CD8-positive, alpha-beta memory T cell (primary cell): ENCODE measurements at places on chromosomes 7 and 10. TPM values are rescaled to one million over a fixed set of nuclear protein-coding genes. Genes with fewer than 3 reads are reported as not detected.

GRCh38 chr10:5890452-5890915, 441 bp downstream of the FBH1 start:
- peaks cover 43% of the 10 kb centered on the region for H3K4me1 ChIP-seq
- DNase-seq, result no peak
- H3K4me3 ChIP-seq, result peak overlapping the region; percentile 47

GRCh38 chr7:134571101-134571500, 22.2 kb downstream of the AKR1B15 start:
- H3K27ac ChIP-seq, result no peak overlapping the region
- no peak overlapping the region for H3K4me3 ChIP-seq
- no peak for DNase-seq
- no peaks in the 10 kb centered on the region for H3K27me3 ChIP-seq
- no peaks in the 10 kb centered on the region for H3K4me1 ChIP-seq

- DNase-seq, result no peak
- no peak within 1 kb of the TSS for H3K27ac ChIP-seq
- H3K36me3 ChIP-seq, result no peaks in the 10 kb centered on the region
Measured at GRCh38 chr10:59362144-59362958, at the start of gene FAM13C. Gene FAM13C (minus strand): TSS chr10:59362549. CDS start chr10:59362460, 89 bp downstream.

- H3K27ac ChIP-seq, result no peak overlapping the region
- no peaks in the 10 kb centered on the region for H3K36me3 ChIP-seq
- DNase-seq, result no peak
- no peak overlapping the region for H3K4me3 ChIP-seq
- no peaks in the 10 kb centered on the region for H3K4me1 ChIP-seq
- no peaks in the 10 kb centered on the region for H3K27me3 ChIP-seq
Measured at GRCh38 chr7:91128683-91129348, 135.4 kb upstream of the FZD1 start.

DNA sequence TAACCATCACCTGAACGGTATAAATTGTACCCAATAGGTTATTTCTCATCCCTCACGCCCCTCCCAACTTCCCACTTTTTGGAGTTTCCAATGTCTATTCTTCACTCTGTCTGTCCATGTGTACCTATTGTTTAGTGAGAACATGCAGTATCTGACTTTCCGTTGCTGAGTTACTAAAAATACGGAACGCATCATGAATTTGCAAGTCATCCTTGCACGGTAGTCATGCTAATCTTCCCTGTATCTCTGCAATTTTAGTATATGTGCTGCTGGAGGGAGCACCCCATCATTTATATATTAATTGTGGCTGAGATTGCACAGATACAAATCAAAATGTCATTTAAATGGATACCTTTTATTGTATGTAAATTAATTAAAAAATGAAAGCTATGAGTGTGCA, 75.7 kb upstream of the SFMBT2 start:
- no peak for DNase-seq
- no peak overlapping the region for H3K4me3 ChIP-seq
- no peaks in the 10 kb centered on the region for H3K36me3 ChIP-seq
- H3K4me1 ChIP-seq, result peaks cover 71% of the 10 kb centered on the region

- no peak overlapping the region for H3K4me3 ChIP-seq
- no peak for DNase-seq
- H3K36me3 ChIP-seq, result no peaks in the 10 kb centered on the region
- H3K27me3 ChIP-seq, result no peaks in the 10 kb centered on the region
- H3K27ac ChIP-seq, result no peak overlapping the region
- H3K4me1 ChIP-seq, result no peaks in the 10 kb centered on the region
Measured at GRCh38 chr10:64365663-64366062, 844.5 kb downstream of the REEP3 start.

DNA sequence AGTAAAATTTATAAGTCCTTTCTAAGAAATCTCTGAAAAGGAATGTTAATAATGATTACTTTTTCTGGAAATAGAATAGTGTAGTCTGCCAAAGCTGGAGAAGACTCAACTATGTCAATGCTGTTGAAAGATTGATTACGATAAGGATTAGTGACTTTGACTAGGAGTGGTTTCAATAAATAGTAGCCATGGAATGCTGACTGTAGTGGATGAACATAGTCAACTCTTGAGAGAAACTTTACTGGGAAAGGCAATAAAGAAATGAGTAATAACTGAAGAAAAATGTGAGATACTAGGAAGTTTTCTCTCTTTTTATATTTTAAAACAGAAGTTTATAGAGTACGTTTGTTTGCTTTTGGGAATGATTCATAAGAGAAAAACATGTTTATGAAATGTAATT, 105.0 kb upstream of the CDK13 start:
- no peak for DNase-seq
- no peak overlapping the region for H3K27ac ChIP-seq
- H3K4me1 ChIP-seq, result no peaks in the 10 kb centered on the region
- H3K36me3 ChIP-seq, result no peaks in the 10 kb centered on the region
- no peaks in the 10 kb centered on the region for H3K27me3 ChIP-seq

GRCh38 chr10:88246675-88247074, 336.4 kb downstream of the RNLS start:
- no peaks in the 10 kb centered on the region for H3K4me1 ChIP-seq
- H3K4me3 ChIP-seq, result no peak overlapping the region
- H3K27ac ChIP-seq, result no peak overlapping the region
- H3K27me3 ChIP-seq, result no peaks in the 10 kb centered on the region
- no peak for DNase-seq

GRCh38 chr7:118349604-118350003, 125.1 kb downstream of the ANKRD7 start:
- H3K4me3 ChIP-seq, result no peak overlapping the region
- H3K27ac ChIP-seq, result no peak overlapping the region
- DNase-seq, result no peak
- no peaks in the 10 kb centered on the region for H3K4me1 ChIP-seq

DNA sequence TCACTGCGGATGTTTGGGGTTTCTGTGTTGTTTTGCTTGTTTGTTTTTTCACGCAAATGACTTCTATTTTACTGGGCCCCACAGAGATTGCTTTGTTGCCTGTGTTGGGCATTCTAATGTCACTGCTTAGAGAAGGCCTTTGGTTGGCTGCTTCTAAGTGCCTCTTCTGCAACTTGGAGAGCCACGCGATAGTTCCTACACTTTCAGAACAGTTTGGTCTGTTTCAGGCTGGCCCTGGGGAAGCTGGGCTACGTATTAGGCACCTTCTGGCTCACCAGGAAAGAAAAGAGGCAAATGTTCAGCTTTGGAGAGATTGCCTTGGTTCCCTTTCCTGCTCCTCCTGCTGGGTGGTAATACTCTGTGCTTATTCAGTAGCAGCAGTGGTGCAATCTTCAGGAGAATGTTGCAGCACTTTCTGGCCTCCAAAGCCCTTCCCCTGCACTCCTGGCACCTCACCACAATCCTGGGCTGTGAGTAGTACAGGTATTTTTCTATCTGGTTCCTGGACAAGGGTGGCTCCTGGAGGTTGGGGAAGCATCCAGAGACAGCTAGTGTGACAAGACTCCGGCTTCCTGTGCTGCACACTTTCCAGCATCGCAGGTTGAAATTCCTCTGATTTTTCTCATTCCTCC, 1.2 kb downstream of the ANTXRL start:
- H3K4me3 ChIP-seq, result no peak overlapping the region
- no peaks in the 10 kb centered on the region for H3K36me3 ChIP-seq
- peaks cover 16% of the 10 kb centered on the region for H3K4me1 ChIP-seq
- peaks cover 4% of the 10 kb centered on the region for H3K27me3 ChIP-seq
- no peak for DNase-seq
- no peak overlapping the region for H3K27ac ChIP-seq

GRCh38 chr10:105017691-105018090, 376.6 kb downstream of the SORCS3 start:
- no peak overlapping the region for H3K4me3 ChIP-seq
- no peak for DNase-seq
- H3K27me3 ChIP-seq, result no peaks in the 10 kb centered on the region
- no peak overlapping the region for H3K27ac ChIP-seq
- H3K4me1 ChIP-seq, result no peaks in the 10 kb centered on the region

GRCh38 chr7:66281678-66282590, 76.8 kb downstream of the TPST1 start:
- no peaks in the 10 kb centered on the region for H3K4me1 ChIP-seq
- H3K27ac ChIP-seq, result no peak overlapping the region
- DNase-seq, result no peak
- H3K4me3 ChIP-seq, result no peak overlapping the region

- no peaks in the 10 kb centered on the region for H3K4me1 ChIP-seq
- no peak overlapping the region for H3K27ac ChIP-seq
- no peaks in the 10 kb centered on the region for H3K27me3 ChIP-seq
- H3K4me3 ChIP-seq, result no peak overlapping the region
- no peaks in the 10 kb centered on the region for H3K36me3 ChIP-seq
Measured at GRCh38 chr7:47406801-47407129, 175.1 kb downstream of the TNS3 start.

GRCh38 chr10:73186266-73186665, 18.3 kb downstream of the FAM149B1 start:
- H3K27me3 ChIP-seq, result no peaks in the 10 kb centered on the region
- no peak for DNase-seq
- H3K4me1 ChIP-seq, result no peaks in the 10 kb centered on the region
- no peak overlapping the region for H3K4me3 ChIP-seq
- H3K27ac ChIP-seq, result no peak overlapping the region

DNA sequence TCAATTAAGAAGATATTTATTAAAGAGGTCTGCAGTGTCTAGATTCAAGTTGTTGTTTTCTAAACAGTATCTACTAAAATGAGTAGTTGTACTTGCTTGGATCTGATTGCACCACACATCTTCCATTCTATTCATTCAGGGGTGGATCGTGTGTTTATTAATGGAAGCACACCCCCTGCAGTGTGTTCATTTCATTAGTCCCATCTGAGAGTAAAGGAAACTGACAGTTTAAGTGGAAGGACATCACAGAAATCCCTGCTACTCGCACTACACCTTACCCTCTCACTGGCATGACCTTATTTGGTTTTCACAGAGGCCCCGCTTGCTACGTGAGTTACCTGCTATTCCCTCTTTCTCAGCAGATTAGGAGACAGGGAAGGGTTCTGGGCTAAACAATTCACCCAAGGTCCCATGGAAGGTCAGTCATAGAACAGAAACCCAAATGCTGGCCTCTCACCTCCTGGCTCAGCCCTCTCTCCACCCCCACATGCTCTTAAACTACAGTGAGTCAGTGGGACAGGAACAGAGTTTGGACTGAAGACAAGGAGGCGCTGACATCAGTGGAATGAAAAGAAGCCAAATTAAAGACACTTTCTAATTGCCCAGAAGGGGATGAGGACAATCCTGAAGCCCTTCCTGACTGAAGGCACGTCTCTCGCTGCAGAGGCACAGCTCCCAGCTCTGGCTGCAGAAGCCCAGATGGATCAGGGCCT, 369.2 kb upstream of the NRP1 start:
- no peak for DNase-seq
- no peaks in the 10 kb centered on the region for H3K4me1 ChIP-seq
- no peaks in the 10 kb centered on the region for H3K36me3 ChIP-seq
- H3K27me3 ChIP-seq, result no peaks in the 10 kb centered on the region
- H3K4me3 ChIP-seq, result no peak overlapping the region

DNA sequence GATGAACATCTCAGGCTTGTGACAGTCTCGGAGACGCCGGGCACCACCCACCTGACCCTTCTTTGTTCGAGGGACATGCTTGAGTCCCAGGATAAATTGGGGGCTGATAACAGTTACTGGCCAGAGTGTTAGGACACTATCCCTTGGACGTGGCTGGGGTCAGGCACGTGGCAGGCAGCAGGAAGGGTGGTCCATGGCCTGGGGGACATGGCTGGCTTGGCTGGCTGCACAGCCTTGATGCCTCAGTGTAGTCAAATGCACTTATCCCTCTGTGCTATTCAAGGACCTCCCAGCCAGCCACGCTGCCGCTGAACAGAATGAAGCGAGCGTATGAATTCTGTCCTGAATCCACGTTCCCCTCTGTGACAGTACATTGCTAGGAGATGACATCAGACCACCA, 662.0 kb upstream of the FOXK1 start:
- no peaks in the 10 kb centered on the region for H3K4me1 ChIP-seq
- H3K36me3 ChIP-seq, result no peaks in the 10 kb centered on the region
- no peaks in the 10 kb centered on the region for H3K27me3 ChIP-seq
- no peak overlapping the region for H3K27ac ChIP-seq

DNA sequence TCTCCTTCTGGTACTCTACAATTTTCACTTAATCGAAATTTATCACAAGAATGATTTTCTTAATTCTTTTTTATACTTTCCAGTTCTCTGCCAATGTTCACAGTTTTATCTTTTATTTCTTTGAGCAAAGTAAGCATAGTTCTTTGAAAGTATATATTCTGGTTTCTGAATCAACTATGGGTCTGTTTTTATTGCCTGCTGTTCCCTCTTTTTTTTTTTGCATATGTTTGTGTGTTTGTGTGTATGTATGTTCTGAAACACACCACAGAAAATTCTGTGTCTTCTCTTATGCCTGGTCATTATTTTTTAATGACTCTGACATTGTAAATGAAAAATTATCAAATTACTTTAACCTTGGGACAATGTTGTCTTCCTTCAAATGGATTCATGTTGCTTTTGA, 15.9 kb upstream of the TMEM273 start:
- no peak overlapping the region for H3K27ac ChIP-seq
- H3K4me1 ChIP-seq, result no peaks in the 10 kb centered on the region
- H3K27me3 ChIP-seq, result no peaks in the 10 kb centered on the region
- H3K4me3 ChIP-seq, result no peak overlapping the region

GRCh38 chr10:13158401-13158800, 3.0 kb upstream of the MCM10 start:
- H3K36me3 ChIP-seq, result no peaks in the 10 kb centered on the region
- H3K4me3 ChIP-seq, result no peak overlapping the region
- H3K4me1 ChIP-seq, result peaks cover 13% of the 10 kb centered on the region
- H3K27me3 ChIP-seq, result no peaks in the 10 kb centered on the region
- DNase-seq, result peak; percentile 9

DNA sequence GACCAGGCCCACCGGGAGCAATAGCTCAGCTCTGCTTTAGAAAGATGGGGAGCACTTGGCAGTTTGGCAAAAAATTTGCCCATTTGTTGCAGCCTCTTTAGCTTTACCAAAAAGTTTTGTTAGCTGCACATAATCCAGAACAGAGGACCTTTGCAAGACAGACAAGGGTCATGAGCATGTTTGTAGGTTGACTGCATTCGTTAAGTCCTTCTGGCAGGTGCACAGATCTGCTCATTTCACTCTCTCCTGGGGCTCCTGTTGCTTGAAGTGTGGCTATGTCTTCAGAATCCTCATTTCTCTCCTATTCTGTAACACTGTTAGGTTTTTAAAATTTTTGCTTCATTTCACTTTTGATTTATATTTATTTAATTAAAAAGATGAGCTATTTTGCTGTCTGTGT, 96.8 kb downstream of the MYOF start:
- H3K4me1 ChIP-seq, result peaks cover 11% of the 10 kb centered on the region
- no peak overlapping the region for H3K4me3 ChIP-seq
- no peak overlapping the region for H3K27ac ChIP-seq
- no peaks in the 10 kb centered on the region for H3K27me3 ChIP-seq
- H3K36me3 ChIP-seq, result no peaks in the 10 kb centered on the region
- no peak for DNase-seq

Gene ZNF117
- 3.8 TPM for total RNA-seq

Gene CEP41
- total RNA-seq, result 16.6 TPM

Gene OR2A1
- not detected for total RNA-seq

Gene CYP3A7
- total RNA-seq, result not detected

Gene PRR15
- not detected for total RNA-seq

Gene BMPER
- total RNA-seq, result not detected

Gene ELN
- total RNA-seq, result not detected

Gene GPRIN2
- not detected for total RNA-seq

Gene CH25H
- not detected for total RNA-seq

Gene SUN3
- total RNA-seq, result not detected

Gene HSPA12A
- 0.04 TPM for total RNA-seq

Gene CPED1
- total RNA-seq, result 0.27 TPM

Gene DGKB
- not detected for total RNA-seq

Gene NUTM2E
- 0.20 TPM for total RNA-seq
